Stimulated activated effector memory CD8-positive, alpha-beta T cell treated with anti-CD3 and anti-CD28 coated beads, Interleukin-12 subunit alpha, Interleukin-12 subunit beta, amount 100 ng/mL, for 72 hours (primary cell): ENCODE measurements at places on chromosomes 6 and 20.

DNA sequence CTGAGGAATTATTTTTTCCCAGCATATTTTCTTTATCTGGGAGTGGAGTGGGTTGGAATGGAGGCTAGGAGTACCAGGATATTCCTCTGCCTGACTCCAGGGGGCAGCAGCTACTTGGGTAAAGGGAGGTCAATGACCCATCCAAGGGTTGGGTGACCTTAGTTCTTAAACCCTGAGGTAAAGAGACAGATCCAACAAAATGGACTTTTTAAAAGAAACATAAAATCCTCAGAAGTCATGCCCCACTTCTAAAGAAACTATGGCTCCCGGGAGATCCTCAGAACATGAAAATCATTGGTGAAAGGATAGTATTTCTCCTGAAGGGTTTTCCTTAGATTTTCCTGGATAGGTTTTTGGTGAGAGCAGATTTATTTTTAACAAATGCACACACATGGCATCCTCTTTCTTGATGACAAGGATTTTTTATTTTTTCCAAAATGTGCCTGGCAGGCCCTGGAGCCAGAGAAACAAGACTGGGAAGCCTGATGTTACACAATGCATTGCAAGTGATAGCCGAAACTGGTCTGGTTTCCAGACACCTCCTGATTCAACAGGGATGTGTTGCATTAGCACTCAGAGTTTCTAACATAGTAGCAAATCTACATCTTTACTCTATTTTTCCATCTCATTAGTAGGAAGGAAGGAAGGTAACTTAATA is 240.9 kb upstream of the BTBD3 start:
- DNase-seq, result no peak

DNA sequence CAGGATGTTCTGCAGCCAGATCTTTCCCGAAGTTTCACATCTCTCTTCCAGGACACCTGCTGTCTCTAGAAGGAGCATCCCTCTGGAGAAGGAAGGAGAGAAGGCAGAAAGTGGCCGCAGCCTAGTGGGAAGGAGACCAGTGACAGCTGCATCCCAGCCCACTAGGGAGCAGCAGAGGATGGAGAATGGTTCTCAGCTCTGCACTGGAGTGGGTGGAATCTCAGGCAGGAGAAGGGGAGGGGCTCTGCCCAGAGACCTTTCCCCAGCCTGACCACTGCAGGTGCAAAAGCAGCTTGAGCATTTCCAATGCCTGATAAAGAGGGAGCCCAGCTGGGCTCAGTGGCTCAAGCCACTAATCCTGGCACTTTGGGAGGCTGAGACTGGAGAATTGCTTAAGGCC is 32.3 kb downstream of the NCR2 start:
- no peak for DNase-seq

- DNase-seq, result no peak
Measured at GRCh38 chr20:40279390-40279789, 409.6 kb downstream of the MAFB start.

DNA sequence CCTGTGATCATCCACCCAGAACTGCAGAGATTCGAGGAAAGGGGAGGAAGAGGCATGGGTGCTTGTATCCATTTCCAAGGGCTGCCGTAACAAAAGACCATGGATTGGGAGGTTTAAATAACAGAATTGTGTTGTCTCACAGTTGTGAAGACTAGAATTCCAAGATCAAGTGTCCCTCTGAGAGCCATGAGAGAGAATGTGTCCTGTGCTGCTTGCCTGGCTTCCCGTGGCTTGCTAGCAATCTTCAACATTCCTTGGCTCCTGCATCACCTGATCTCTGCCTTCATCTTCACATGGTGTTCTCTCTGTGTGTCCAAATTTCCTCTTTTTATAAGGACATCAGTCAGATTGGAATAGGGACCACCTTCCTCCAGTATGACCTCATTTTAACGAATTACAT is 69.8 kb downstream of the CDC40 start:
- DNase-seq, result no peak

GRCh38 chr6:153511896-153512496 is 380.9 kb upstream of the RGS17 start:
- DNase-seq, result no peak

DNA sequence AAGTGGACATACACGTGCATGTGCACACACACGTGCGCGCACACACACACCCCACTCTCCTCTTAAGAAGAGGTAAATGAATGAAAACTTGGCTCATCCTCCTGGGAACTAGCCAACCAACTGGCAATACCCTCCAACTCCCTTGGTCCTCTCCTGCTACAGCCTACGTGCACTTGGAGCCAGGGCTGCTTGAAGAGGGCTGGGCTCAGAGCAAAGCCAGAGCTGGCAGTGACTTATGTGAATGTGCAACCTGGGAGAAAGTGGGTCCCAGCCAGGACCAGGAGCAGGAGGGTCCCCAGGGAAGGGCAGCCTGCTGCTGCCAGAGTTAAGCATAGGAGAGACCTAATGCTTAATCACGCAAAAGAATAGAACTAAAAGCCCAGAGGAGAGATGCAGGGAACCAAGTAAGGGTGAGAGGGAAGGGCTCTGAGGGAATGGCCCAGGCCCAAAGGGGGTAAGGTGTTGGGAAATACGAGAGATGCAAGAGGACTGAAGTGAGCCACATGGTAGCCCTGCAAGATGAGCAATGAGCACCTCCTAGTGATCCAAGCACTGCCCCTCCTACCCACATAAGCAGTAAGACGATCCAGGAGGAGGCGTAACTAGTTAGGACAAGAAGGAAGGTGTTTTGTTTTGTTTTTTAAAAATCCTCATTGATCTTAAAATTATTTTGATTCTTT is 24.7 kb downstream of the TRAF3IP2 start:
- no peak for DNase-seq
